Stomach (tissue), 19 donors: ENCODE measurements at places on chromosomes 1 and 21.
A peak's percentile ranks its signal among the peaks of the same experiment; 100 is the strongest.

DNA sequence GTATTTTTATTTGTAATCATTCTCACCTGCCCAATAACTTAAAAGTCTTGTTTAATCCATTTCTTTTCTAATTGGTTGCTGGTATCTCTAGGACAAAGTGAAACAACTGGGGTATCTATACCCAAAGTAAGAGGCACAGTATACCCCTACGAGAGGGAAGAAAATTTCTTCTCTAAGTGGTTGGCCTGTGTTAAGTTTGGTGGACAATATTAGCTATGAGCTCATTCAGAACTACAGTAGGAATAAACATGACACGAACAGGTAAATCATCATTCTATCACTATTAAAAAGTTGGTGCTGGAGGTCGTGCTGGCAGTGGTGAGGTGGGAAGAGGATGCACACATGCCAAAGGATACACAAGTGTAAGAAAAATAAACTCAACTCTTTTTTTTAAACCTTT is 99.6 kb downstream of the ZNF644 start:
- H3K27ac ChIP-seq: no peak overlapping the region
- DNase-seq: no peak
- H3K4me3 ChIP-seq: no peak overlapping the region
- H3K36me3 ChIP-seq: peaks cover 7% of the 10 kb centered on the region
- H3K27me3 ChIP-seq: no peaks in the 10 kb centered on the region
- H3K4me1 ChIP-seq: peaks cover 66% of the 10 kb centered on the region

- DNase-seq: no peak
- H3K36me3 ChIP-seq: no peaks in the 10 kb centered on the region
- peak overlapping the region; percentile 34 for H3K27ac ChIP-seq
- H3K4me1 ChIP-seq: peaks cover 55% of the 10 kb centered on the region
- no peak overlapping the region for H3K4me3 ChIP-seq
- no peaks in the 10 kb centered on the region for H3K27me3 ChIP-seq
These were observed 7.7 kb downstream of the BCL2L15 start for GRCh38 chr1:113879739-113880038.

- H3K4me3 ChIP-seq: peak overlapping the region; percentile 60
- no peaks in the 10 kb centered on the region for H3K27me3 ChIP-seq
- peak; percentile 51 for DNase-seq
- H3K4me1 ChIP-seq: peaks cover 79% of the 10 kb centered on the region
- peak overlapping the region; percentile 100 for H3K27ac ChIP-seq
These were observed 13.5 kb downstream of the ADAMTSL4 start for GRCh38 chr1:150562446-150563339.

DNA sequence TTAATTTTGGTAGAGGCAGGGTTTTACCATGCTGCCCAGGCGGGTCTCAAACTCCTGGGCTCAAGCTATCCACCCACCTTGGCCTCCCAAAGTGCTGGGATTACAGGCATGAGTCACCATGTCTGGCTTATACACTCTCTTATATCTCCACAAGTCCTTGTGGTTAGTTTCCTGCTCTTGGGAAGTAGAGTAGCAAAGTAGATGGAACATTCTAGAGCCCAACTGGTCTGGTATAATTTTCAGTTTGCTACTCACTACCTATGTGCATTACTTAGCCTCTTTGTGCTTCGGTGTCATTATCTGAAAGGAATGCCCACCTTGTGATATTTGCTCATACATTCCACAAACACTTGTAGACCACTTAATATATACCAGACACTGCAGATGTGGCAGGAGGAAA is 96.6 kb upstream of the IPO9 start:
- H3K27me3 ChIP-seq: no peaks in the 10 kb centered on the region
- no peak for DNase-seq
- no peak overlapping the region for H3K4me3 ChIP-seq
- no peak overlapping the region for H3K27ac ChIP-seq

DNA sequence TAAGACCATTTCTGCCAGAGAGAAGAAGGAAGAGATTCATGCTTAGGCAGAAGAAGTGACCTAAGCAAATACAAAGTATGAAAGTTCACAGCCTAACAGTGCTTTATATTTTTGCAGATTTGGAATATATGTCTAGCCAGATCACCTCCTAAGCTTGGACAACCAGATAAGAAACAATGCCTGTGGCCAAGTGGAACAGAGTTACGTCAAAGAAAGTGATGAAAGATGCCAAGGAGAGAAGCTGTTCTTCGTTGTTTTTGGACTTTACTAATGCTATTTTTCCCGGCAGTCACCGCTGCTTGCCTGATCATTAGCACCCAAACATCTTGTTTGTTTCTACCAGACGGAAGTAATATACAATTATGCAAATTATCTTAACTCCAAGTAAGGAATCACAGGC is 489.2 kb upstream of the C1orf87 start:
- no peaks in the 10 kb centered on the region for H3K27me3 ChIP-seq
- H3K4me3 ChIP-seq: no peak overlapping the region
- no peaks in the 10 kb centered on the region for H3K36me3 ChIP-seq

GRCh38 chr1:109373126-109373525 is 24.6 kb downstream of the SORT1 start:
- peak overlapping the region; percentile 40 for H3K27ac ChIP-seq
- no peak overlapping the region for H3K4me3 ChIP-seq
- DNase-seq: no peak
- no peaks in the 10 kb centered on the region for H3K36me3 ChIP-seq
- no peaks in the 10 kb centered on the region for H3K27me3 ChIP-seq
- H3K4me1 ChIP-seq: peaks cover 33% of the 10 kb centered on the region

GRCh38 chr1:161233102-161233501 is 4.9 kb downstream of the NR1I3 start:
- peaks cover 6% of the 10 kb centered on the region for H3K27me3 ChIP-seq
- peaks cover 16% of the 10 kb centered on the region for H3K36me3 ChIP-seq
- no peak overlapping the region for H3K27ac ChIP-seq
- no peak overlapping the region for H3K4me3 ChIP-seq
- peaks cover 1% of the 10 kb centered on the region for H3K4me1 ChIP-seq

- H3K4me1 ChIP-seq: peaks cover 17% of the 10 kb centered on the region
- H3K27me3 ChIP-seq: no peaks in the 10 kb centered on the region
- H3K36me3 ChIP-seq: no peaks in the 10 kb centered on the region
- H3K4me3 ChIP-seq: no peak overlapping the region
- DNase-seq: peak; percentile 36
These were observed 164.0 kb upstream of the UBE2U start for GRCh38 chr1:64039390-64039926.

GRCh38 chr1:97837161-97837560 is 83.7 kb downstream of the DPYD start:
- H3K27ac ChIP-seq: no peak overlapping the region
- DNase-seq: no peak
- no peaks in the 10 kb centered on the region for H3K27me3 ChIP-seq

DNA sequence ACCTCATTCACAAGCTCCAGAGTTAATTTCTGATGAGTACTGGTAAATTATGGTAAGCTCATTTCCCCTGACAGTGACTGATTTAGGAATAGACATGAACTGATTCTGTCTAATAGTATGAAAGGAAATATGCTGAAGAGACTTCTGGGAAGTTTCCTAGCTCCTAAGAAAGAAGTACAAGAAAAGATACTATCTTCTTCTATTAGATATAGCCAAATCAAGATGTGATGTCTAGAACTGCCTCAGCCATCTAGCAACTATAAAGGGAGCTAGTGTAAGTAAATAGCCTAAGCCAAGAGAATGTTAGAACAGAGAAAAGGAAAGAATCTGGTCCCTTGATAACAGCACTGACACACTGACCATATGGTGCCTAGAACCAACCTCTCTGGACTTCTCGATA is 10.7 kb upstream of the PHTF1 start:
- no peaks in the 10 kb centered on the region for H3K27me3 ChIP-seq
- no peak overlapping the region for H3K4me3 ChIP-seq
- peaks cover 53% of the 10 kb centered on the region for H3K36me3 ChIP-seq

DNA sequence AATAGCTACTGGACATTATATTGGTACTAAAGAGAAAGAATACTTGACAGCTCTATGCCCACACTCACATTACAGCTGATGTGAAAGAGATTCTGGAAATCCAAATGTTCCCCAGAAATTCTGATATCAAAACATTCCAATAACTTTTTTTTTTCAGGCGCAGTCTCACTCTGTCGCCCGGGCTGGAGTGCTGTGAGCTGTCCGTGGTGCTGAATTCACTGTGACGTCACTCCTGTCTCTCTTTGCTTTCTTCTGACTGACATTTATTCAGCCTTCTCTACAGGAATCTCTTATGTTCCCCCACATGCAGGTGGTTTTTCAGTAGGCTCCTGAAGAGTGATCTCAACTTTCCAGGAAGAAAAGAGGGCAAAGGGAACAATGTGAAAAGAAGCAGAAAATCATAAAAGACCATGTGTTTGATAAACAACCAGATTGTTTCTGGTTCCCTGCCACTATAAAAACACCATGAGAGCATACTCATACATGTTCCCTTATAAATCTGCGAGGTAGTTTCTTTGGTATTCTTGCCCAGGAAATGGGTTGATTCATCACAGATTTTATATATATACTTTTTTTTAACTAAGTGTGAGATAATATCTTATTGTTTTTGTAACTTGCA is 6.2 kb downstream of the S100A7A start:
- peaks cover 5% of the 10 kb centered on the region for H3K27me3 ChIP-seq
- H3K4me1 ChIP-seq: no peaks in the 10 kb centered on the region
- H3K4me3 ChIP-seq: no peak overlapping the region
- H3K36me3 ChIP-seq: no peaks in the 10 kb centered on the region
- peak; percentile 78 for DNase-seq

GRCh38 chr1:923131-923990 is at the start of gene SAMD11:
Gene SAMD11, plus strand, starts transcription at chr1:923923. Its CDS starts 509 bp downstream, at chr1:924432.
- H3K27me3 ChIP-seq: no peaks in the 10 kb centered on the region
- no peaks in the 10 kb centered on the region for H3K36me3 ChIP-seq
- no peak within 1 kb of the TSS for H3K27ac ChIP-seq

DNA sequence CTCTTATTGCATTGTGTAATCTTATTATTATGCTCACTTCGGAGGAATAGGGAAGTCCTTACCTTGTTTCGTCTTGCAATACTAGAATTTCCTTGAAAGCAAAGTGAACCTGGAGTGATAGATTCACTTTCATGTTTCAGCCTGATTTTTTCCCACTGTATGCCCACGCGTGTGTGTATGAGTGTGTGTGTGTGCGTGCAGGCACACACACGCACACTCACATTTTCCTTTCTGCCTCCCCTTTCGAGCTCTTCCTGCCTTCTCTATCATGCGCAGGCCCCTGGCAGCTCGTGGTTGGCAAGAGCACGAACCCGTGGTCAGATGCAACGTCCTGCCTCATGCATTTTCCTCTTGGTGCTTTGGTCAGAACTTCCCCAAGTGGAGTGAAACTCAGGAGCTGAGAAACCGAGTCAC is at the start of gene GCSAML:
Gene GCSAML, plus strand, starts transcription at position 366 of the 414 bp plus-strand sequence. CDS start 58 bp downstream, outside the sequence.
- no peaks in the 10 kb centered on the region for H3K27me3 ChIP-seq
- no peaks in the 10 kb centered on the region for H3K36me3 ChIP-seq
- no peak within 1 kb of the TSS for H3K4me3 ChIP-seq

DNA sequence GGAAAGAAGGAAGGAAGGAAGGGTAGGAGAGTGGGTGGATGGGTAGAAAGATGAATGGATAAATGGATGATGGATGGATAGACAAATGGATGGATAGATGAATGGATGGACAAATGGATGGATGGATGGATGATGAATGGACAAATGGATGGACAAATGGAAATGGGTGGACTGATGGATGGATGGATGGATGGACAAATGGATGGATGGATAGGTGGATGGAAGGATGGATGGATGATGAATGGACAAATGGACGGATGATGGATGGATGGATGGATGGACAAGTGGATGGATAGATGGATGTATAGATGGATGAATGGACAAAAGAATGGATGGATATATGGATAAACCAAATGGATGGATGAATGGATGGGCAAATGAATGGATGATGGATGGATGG is 30.5 kb downstream of the CHD5 start:
- H3K4me1 ChIP-seq: peaks cover 12% of the 10 kb centered on the region
- H3K4me3 ChIP-seq: no peak overlapping the region
- H3K27ac ChIP-seq: no peak overlapping the region
- no peaks in the 10 kb centered on the region for H3K36me3 ChIP-seq
- DNase-seq: no peak

- H3K4me1 ChIP-seq: peaks cover 4% of the 10 kb centered on the region
- H3K27me3 ChIP-seq: no peaks in the 10 kb centered on the region
- peaks cover 68% of the 10 kb centered on the region for H3K36me3 ChIP-seq
These were observed 9.7 kb downstream of the ZNF692 start for GRCh38 chr1:248849152-248849551.

- no peaks in the 10 kb centered on the region for H3K36me3 ChIP-seq
- H3K4me1 ChIP-seq: peaks cover 27% of the 10 kb centered on the region
- H3K4me3 ChIP-seq: no peak overlapping the region
- DNase-seq: no peak
- H3K27ac ChIP-seq: no peak overlapping the region
- no peaks in the 10 kb centered on the region for H3K27me3 ChIP-seq
These were observed 146.4 kb downstream of the LRIG2 start for GRCh38 chr1:113219377-113219776.
